ENCODE measurements at places on chromosomes 12 and 14.

DNA sequence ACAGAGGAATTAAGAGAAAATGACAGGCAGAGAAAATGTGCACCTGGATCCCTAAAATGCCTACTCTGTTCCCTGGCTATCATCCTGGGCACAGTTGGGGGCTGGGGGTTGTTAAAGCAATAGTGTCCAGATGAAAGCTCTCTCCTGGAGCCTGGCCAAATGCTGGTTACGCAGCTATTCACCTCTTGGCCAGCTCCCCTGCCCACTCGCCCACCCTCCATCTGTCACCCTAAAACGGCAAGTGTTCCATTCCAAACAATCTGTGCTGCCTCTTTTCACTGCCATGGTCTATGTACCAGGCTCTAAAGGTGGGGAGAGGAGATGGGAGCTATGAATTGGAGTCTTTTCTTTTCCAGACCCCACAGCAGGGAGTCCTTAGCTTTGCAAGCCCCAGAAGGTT, 24.7 kb upstream of the NPFF start:
- DNase-seq, result no peak

DNA sequence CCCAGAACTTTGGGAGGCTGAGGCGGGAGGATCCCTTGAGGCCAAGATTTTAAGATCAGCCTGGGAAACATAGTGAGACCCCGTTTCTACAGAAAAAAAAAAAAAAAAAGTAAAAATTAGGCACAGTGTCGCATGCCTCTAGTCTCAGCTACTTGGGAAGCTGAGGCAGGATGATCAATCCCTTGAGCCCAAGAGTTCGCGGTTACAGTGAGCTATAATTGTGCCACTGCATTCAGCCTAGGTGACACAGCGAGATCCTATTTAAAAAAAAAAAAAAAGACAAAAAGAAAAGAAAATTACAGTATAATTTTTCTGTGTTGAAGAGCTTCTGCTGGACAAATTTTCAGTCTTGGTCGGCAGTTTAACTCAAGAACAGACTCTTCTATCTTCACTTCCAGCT, 133.9 kb upstream of the FGD4 start:
- no peak for DNase-seq

- DNase-seq, result no peak
Observed at GRCh38 chr12:42669553-42669952, 80.0 kb upstream of the PRICKLE1 start.

DNA sequence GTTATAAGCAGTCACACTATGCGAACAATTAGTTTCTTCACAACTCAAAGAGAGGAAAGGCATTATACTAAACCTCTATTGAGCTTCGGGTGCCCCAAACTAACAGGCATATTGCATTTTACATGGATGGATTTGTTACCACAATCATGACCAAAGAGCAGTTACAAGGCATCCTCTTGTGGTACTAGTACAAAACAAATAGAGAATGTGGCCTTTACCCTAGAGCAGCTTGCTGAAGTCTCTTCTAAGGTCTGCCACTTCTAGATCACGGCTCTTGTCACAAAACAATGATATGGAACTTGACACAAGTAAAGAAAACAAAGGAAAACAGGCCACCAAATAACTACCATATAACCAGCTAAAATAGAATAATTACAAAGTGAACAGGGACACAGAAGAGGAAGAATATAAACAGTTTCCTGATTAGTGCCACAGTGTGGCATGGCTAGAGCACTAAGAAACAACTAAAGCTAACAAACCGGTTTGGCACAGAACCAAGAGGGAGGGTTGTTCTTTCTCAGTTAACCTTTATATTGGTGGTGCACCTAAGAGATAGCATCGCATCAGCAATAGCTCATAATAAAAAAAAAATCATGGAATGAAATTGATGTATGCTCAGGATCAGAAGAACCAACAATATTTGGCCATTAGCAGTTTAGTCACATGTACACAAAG, 209.7 kb upstream of the ATP2B1 start:
- no peak for DNase-seq

GRCh38 chr14:92673601-92674150, 74.8 kb downstream of the LGMN start:
- DNase-seq, result no peak

- DNase-seq, result no peak
Observed at GRCh38 chr12:127043731-127044130, 1223.2 kb upstream of the TMEM132C start.

DNA sequence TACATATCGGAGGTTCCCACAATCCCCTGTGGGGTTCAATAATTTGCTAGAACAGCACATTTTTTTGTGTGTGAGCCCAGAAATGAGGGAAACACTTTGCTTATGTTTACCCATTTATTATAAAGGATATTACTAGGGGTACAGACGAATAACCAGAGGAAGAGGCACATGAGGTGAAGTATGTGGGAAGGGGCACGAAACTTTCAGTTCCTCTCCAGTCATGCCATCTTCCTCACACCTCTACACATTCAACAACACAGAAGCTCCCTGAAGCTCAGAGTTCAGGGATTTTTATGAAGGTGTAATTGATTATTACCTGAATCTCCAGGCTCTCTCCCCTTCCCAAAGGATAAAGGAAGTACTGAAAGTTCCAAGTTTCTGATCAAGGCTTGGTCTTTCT, 30.2 kb upstream of the DYRK2 start:
- DNase-seq, result no peak

- DNase-seq, result no peak
Observed at GRCh38 chr12:86670986-86671385, 414.8 kb upstream of the MGAT4C start.

- DNase-seq, result peak; percentile 100
Observed at GRCh38 chr12:19967431-19967830, 400.9 kb upstream of the PDE3A start.

DNA sequence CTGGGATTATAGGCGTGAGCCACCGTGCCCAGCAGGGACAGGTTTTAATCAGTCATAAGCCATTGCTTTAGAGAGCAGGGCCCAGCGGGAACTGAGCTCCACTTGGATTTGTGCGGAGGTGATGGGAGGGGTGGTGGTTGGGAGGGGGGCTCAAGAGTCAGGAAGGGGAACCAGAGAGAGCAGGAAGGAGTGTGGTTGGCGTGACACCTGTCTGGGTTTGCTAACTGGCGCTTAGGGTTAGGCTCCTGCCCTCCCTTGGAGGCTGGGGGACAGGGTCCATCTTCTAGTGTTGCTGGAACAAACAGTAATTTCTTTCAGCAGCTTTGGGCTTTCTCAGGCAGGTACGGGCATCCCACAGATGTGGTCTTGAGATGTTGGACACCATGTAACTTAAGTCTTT, 7.5 kb upstream of the ALDH2 start:
- no peak for DNase-seq

GRCh38 chr12:110615171-110615570, 1.2 kb downstream of the TCTN1 start:
- no peak for DNase-seq
